SK-N-DZ (cell line): ENCODE measurements at places on chromosomes 13 and 19.

DNA sequence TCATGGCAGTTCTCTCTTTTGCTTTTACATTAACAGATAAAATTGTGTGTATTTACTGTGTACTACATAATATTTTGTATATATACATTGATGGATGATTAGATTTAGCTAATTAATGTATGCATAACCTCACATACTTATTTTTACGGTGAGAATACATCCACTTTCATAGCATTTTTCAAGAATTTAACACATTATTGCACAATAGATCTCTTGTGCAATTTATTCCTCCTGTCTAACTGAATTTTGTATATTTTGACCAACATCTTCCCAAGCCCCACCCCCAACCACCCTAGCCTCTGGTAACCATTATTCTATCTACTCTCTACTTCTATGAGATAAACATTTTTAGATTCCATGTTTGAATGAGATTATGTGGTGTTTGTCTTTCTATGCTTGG, 194.7 kb downstream of the RBM26 start:
- no peak for DNase-seq

DNA sequence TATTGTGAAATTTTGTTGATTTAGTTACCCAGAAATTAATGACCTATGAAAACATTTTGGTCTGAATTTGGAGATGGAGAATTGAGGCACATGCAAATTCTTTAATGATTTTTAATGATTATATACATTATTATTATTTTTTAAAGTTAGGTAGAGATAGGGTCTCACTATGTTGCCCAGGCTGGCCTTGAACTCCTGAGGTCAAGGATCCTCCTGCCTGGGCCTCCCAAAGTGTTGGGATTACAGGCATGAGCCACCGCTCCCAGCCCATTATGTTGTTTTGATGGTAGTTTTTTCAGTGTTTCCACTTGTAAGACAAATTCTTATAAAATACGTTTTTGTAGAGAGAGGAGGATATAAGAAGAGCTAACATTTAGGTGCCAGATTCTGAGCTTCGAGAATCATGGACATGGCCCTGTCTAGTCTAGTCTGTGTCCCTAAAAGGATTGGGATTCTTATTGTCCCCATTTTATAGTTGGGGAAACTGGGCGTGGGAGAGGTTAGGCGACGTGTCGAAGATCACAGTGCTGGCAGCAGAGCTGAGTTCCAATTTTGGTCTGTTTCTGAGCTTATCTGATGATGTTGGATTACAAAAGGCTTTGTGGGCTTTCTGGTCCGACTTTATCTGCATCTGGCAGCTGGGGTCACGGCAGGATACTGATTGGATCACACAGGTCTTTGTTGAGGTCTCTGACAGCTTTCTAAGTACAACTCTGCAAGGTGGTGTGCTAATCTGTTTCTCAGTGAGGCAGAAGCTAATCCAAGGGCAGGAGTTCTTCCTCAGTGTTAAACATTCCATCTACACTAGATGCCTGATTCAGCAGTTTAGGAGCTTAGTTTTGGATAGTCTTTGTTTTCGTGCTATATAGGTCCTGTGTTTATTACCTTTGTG, 7.5 kb upstream of the WDR88 start:
- DNase-seq = peak; percentile 83

- no peak for DNase-seq
These were observed 32.1 kb upstream of the DCLK1 start for GRCh38 chr13:36163286-36163685.

DNA sequence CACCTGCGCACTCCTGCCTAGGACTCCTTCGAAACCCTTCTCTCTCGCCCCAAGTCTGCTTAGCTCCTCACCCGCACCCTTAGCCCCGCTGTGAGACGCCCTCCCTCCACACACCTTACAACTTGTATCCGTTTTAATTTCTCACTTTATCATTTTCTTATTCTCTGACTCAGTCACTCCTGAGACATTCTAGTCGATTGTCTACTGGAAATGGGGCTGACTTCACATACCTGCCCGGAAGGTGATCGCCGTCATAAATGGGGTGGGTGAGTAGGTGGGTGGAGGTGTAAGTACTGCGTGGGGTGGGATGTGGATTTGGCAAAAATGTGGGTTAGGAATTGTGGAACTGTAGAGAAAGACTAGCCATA, 714 bp downstream of the NDFIP2 start:
- DNase-seq = peak; percentile 20

DNA sequence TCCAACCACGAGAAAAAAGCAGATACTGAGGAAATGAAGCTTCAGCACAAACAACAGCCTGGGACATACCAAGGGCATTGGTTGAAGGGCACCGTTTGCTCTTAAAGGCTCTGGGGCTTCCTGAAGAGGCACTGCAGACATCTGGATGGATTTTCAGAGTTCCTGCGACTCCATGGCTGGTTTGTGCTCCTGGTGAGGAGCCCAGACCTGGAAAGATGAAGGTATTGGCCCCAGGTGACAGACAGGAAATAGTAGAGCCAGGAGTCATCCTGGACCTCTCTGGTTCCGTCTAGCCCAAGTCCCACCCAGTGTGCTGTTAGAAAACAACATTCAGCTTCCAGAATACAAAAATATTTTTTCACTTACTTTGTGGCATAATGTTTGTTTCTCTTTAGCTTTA, 6.3 kb downstream of the IL17D start:
- no peak for DNase-seq

- no peak for DNase-seq
These were observed 12.9 kb downstream of the SPC24 start for GRCh38 chr19:11142528-11143171.

DNA sequence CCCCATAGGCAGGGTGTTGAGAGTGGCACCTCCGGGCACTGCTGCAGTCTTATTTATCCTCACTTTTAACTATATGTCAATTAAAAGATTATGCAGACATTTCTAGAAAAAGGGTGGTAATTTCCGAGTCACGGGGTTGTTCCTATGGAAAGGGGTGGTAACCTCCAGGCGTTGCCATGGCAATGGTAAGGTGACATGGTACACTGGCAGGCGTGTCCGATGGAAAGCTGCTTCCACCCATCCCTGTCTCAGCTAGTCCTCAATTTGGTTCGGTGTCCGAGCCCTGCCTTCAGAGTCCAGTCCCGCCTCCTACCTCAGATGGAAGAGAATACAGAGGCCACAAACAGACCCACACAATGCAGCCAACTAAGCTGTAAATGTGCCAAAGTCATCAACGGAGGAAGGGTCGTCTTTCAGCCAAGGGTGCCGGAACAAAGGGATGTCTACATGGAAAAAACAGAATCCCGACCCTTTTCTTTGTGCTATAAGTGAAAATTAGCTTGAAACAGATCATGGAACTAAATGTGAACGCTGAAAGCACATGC, 72.6 kb upstream of the C13orf46 start:
- DNase-seq = no peak

DNA sequence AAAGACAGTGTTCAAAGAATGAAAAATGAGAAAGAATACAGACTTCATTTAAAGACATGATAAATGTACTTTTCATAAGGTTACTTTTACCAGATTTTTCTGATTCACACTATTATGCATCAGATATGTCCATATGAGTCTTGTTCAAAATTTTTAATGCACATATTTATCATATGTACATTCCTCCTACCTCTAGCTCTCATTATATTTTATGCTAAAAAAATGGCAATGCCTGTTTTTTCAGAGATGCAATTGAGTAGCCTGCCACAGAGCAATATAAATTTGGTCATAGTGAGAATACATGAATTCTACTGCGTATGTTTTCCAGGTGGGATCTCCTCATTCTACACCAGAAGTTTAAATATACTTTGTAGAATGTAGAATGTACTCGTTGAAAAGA, 807.0 kb upstream of the SLITRK6 start:
- DNase-seq = no peak

GRCh38 chr19:6458695-6459261, 814 bp downstream of the SLC25A23 start:
- DNase-seq = no peak
